NCI-H1694 treated with DMSO at 0.1 percent for 48 hours (cell line): ENCODE measurements at places on chromosomes 5 and 9.
A peak's percentile ranks its signal among the peaks of the same experiment; 100 is the strongest.

DNA sequence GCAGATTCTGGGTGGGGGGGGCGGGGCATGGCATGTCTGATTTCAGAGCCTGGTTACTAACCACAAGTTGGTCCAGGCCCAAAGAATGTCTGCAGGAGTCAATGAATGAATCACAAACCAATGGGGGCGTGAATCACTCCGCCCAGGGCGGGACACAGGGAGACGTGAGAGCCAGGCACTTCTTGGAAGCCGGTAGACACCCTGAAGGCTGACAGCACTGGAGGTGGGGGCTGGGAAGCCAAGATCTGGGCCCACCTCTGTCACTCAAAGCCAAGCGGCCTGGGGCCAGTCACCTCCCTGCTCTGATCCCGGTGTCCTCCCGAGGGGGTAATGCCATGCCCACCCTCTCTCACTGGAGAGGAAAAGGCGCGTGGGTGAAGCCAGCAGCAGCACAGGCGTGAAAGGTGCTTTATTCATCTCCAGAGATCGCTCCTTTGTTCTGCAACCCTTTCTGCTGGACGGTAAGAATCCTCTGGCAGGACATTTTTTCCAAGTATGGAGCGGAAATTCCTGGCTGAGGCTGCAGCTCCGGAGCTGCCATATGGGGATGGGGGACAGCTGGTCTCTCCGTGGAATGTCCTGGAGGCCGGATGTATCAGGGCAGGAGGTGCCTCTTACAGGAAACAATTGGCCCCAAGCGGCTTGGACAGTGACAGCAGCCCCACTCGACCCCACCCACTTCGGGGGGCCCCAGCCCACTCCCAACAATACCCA lies 85.0 kb downstream of the STK10 start:
- DNase-seq, result no peak

DNA sequence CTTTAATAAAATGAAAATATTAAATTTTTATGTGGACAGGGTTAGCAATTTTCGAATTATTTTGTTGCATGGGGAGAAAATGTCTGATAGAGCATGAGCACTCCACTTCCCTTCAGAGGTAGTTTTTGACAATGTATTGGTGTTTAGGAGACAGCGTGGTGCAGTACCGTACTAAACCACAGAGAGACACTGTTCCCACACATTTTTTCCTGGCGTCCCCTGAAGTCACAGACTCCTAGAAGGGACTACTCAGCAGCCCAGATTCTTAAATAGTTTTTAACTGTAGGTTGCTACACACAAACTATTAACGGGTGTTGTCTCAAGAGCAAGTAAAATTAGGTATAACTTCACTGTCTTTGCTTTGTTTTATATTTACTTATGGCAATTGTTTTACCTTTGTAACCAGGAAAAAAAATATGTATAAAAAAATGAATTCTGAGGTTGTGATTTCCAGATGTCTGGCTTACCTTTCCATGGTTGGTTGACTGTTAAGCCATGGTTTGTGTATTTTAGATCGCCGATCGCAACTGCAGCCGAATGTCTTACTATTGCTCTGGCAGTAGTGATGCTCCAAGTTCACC lies 171.2 kb downstream of the DOCK8 start:
- peak; percentile 81 for DNase-seq

- no peak for DNase-seq
These were observed 259.4 kb downstream of the HSPA4 start for GRCh38 chr5:133311176-133311575.

GRCh38 chr5:147935032-147935431 lies 28.7 kb upstream of the C5orf46 start:
- peak; percentile 40 for DNase-seq
